Cardiac atrium fibroblast (primary cell): ENCODE measurements at places on chromosomes 2 and 18. TPM values are rescaled to one million over a fixed set of nuclear protein-coding genes. Genes with fewer than 3 reads are reported as not detected.

SCYGR6 gene
- total RNA-seq: not detected in 2 replicates

UCN gene
- 1.3 and 4.5 TPM in 2 replicates for total RNA-seq

MRPS5 gene
- total RNA-seq: 36.5 and 39.2 TPM in 2 replicates

POTEC gene
- not detected in 2 replicates for total RNA-seq

VPS54 gene
- total RNA-seq: 12.5 and 15.9 TPM in 2 replicates

ZNF407 gene
- total RNA-seq: 4.4 and 5.8 TPM in 2 replicates

ERICH2 gene
- total RNA-seq: not detected in 2 replicates

DES gene
- total RNA-seq: 0.32 TPM in 1 of 2 replicates, not detected in the other

NEU4 gene
- total RNA-seq: not detected in 2 replicates

OBSL1 gene
- total RNA-seq: 63.2 and 64.8 TPM in 2 replicates

SERPINB2 gene
- total RNA-seq: not detected in 2 replicates

EN1 gene
- total RNA-seq: not detected in 2 replicates

SLC4A3 gene
- 6.2 and 6.3 TPM in 2 replicates for total RNA-seq

SGPP2 gene
- total RNA-seq: not detected in 2 replicates

HIBCH gene
- 7.9 and 20.8 TPM in 2 replicates for total RNA-seq

SPHKAP gene
- total RNA-seq: not detected in 2 replicates

ZC3H8 gene
- total RNA-seq: 3.2 and 3.6 TPM in 2 replicates

NEU2 gene
- not detected in 2 replicates for total RNA-seq

ZDBF2 gene
- 7.6 and 7.9 TPM in 2 replicates for total RNA-seq

GKN2 gene
- total RNA-seq: not detected in 2 replicates

ATP8B1 gene
- 19.7 and 24.5 TPM in 2 replicates for total RNA-seq

DSG1 gene
- total RNA-seq: not detected in 2 replicates

GPR35 gene
- total RNA-seq: not detected in 2 replicates

INPP4A gene
- total RNA-seq: 9.4 and 14.3 TPM in 2 replicates

PCARE gene
- total RNA-seq: not detected in 2 replicates

SIX3 gene
- not detected in 2 replicates for total RNA-seq

ERBB4 gene
- not detected in 2 replicates for total RNA-seq

GALNT3 gene
- not detected in 2 replicates for total RNA-seq

MC5R gene
- not detected in 2 replicates for total RNA-seq

GALNT13 gene
- under 0.01 TPM in 2 replicates for total RNA-seq

TRIP12 gene
- total RNA-seq: 66.8 and 143 TPM in 2 replicates

TUBA3E gene
- total RNA-seq: not detected in 2 replicates

CPSF3 gene
- 24.6 and 24.9 TPM in 2 replicates for total RNA-seq

MDH1B gene
- total RNA-seq: 0.32 and 0.36 TPM in 2 replicates

FAP gene
- 5.1 and 12.8 TPM in 2 replicates for total RNA-seq

HOXD1 gene
- total RNA-seq: not detected in 2 replicates

GPATCH11 gene
- total RNA-seq: 3.8 and 5.3 TPM in 2 replicates

SERPINB3 gene
- total RNA-seq: not detected in 2 replicates
